ENCODE measurements at places on chromosomes 2 and 18.

- no peak for DNase-seq
These were observed 39.6 kb upstream of the KLF7 start for GRCh38 chr2:207205173-207205957.

DNA sequence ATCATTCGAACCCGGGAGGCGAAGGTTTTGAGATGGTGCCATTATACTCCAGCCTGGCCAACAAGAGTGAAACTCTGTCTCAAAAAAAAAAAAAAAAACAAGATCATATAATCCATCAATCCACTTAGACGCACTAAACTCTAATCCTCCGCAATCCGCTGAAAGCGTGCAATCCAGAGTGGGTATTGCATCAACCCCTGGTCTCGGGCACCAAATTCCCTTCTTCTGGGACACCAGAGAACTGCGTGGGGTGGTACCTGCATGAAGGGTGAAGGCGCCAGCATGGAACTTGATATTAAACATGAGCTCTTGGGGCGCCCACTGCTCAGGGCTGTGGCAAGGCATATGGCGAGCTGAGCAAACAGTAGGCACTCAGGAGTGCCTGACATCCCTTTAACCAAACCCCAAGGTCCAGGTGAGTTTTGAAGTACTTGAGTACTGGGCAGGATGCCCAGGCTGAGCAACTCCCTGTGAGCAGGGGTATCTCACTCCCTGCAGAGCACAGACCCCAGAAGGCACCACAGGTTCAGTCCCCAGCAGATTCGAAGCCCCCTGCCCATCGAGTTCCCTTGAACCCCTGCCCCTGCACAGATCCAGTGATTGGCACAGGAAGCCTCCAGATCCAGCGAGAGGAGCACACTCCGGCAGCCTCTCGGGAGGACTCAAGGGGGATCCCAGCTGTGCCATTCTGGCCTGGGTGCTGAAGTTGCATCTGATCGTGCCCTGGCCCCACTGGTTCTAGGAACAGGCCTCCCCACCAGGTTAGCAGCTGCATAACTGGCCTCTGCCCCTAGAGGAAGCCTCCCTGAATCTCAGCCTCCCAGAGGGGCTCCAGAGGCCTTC is 8.0 kb downstream of the ALPI start:
- no peak for DNase-seq

DNA sequence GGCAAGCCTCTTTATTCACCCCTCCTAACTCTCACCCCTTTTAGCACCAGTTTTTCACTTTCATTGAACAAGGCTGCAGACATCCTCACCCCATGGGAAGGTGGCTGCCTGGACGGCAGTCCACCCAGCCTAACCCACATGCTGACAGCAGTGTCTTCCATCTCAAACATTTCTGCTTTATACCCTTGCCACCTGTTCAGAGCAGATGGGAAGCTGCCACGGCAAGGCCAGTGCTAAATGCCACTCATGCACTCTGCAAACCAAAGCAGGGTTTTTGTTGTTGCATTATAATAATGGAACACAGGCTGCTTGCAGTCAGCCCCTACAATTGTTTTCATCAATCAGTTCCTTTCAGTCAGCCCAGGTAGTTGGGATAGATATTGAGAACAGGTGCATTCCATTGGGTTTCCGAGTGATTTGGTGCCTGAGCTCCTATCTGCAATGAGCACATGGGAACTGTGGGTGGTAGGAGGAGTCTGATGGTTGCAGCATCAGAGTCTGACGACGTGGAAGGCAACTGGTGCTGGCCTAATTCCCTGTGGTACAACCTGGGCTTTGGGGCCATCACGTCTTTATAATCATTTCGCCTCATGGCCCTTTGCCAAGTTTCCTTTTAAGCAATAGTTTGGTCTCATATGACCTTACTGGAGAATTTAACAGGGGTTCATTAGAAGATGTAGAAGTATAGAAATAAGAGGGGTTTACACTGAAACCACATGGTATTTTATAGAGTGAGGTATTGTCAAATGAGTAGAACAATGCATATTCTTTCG is 252.5 kb upstream of the SP5 start:
- no peak for DNase-seq

DNA sequence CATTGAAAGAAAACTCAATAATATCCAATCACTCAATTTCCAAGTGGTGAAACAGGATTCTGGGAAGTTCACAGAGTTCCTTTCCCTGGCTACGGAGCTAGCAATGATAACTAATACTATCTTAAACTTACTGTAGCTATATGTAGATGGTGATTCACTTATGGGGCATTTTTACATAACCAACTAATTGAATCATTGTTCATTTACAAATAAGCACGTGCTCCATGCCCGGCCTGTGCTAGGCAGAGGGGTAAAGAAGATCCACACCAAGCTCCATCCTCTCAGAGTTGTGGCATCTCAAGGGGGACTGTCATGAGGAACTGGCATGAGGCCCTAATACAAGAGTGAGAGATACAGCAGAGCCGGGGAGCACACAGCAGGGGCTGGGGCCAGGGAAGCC is 176.3 kb downstream of the ANKRD30B start:
- no peak for DNase-seq

DNA sequence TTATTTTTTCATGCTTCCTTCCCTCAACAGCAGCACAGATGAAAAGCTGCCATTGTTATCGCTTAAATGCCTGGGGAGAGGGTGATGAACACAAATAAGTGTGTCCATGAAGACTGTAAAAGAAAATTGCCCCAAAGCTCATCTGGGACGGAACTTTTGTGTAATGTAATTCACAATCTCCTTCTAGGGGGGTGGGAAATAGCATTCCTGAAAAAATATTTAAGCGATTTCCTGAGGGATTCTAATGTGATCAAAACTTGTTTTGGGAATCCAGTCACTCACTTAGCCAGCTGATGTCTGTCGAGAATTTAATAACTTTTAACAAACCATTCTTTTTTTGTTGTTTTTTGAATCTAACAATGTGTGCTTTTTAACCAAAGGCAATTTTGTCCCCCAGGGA is 427.9 kb downstream of the PLCL1 start:
- DNase-seq: no peak

DNA sequence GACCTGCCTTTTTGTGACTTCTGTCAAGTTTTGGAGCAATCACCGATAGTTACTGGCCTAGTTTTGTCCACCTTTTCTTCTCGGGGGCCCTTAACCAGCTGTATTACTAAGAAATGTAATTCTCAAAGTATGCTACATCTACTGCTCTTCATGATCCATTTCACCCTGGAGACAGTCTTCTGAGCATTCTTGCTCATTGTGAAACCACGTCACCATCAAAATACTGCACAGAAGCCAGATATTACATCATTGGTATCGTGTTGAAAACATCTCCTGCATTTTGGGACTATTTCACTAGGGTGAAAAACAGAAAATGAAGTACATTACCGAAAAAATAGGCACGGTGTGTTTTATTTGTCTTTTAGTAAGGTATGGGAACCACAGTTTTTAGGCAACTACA is 11.7 kb downstream of the LYPD6B start:
- no peak for DNase-seq

DNA sequence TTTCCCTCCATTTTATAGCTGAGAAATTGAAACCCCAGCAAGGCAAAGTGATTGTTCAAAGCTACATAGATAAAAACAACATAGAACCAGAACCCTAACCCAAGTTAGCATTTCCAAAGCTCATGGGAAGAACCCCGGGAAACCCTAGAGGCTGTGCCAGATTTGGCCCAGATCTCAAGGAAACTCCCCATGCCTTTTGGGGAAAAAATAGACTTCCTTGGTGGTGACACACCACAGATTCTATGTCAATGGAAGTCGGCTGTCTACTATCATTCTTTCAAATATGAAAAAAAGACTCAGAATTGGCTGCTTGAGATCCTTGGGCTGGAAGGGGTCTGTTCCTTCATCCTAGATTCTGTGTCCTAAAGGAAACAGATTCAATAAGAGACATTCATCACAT is 8.4 kb downstream of the COL6A3 start:
- DNase-seq: no peak

DNA sequence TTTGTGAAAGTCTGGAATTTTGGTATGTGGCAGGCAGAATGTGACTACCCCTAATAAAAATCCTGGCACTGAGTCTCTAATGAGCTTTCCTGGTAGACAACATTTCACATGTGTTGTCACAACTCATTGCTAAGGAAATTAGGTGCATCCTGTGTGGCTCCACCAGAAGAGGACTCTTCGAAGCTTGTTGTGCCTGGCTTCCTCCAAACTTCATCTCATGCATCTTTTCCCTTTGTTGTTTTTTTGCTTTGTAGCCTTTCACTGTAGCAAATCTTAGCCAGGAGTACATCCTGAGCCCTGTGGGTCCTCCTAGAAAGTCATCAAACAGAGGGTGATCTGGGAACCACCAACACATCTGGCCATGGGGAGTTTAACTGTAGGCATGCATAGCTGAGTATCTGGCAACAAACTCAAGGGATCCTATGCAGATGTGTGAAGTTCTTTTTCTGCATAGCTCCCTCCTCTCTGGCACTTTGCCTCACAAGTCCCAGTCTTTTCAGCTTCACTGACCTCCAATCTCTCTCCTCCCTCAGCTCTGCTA is 42.1 kb upstream of the SERTAD2 start:
- DNase-seq: no peak

GRCh38 chr2:215003001-215003400 is 135.4 kb downstream of the ABCA12 start:
- DNase-seq: no peak

DNA sequence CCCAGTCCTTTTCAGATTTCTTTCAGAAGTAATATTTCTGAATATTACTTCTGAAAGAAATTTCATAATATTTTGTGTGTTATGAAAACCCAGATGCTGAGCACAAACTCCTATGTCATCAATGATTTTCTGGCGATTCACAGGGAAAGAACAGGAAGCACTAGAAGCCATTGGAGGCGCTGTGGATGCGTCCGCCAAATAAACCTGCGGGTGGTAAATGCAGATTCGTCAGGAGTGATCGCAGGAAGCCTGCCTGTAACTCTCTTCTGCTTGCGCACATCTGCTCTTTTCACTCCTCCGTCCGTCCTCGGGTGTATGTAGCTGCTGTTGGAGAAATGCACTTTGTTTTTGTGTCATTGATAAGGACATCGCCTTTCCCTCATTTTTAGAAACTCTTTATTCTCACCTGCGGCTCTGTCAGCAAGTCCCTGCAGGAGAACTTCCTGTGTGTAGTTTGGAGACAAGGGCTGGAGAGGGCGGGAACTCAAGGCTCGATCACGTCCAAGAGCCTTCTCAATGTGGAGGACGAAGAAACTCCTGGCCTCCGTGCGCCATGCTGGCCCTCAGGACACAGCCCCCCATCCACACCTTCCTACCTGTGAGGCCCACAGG is 483.8 kb downstream of the GALR1 start:
- no peak for DNase-seq

GRCh38 chr2:16487686-16488085 is 177.9 kb downstream of the CYRIA start:
- DNase-seq: no peak

DNA sequence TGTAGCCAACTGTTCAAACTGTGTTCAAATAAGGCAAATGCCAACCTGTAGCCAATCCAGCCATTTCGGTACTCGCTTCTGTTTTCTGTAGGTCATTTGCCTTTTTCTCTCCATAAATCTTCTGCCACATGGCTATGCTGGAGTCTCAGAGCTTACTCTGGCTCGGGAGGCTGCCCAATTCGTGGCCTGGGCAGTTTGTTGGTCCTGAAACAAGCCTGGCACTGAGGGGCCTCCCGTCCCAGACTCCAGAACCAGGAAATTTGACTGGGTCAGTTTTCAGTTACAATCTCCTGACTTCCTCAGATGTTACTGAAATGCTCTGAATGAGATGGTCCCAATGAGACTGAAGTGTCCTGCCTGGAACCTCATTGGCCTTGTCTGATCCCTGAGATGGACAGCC is 120.8 kb upstream of the NPAS2 start:
- DNase-seq: no peak

- no peak for DNase-seq
These were observed 133.0 kb downstream of the MAP4K4 start for GRCh38 chr2:101830555-101830954.

DNA sequence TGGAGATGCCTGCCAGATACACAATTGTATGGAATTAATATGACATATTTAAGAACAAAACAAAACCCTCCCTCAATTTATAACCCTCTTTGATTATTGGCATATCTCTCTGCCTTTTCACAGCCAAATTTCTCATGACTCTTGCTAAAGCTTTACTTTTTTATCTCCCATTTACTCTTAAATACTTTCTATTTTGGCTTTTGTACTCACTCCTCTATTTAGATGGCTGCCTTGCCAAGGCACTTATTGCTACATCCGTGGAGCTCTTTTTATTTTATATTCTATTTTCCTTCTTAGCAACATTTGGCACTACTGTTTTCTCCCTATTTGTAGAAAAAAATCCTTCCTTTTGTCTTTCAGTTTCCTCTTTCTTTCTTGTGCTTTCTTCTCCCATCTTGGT is 466.4 kb upstream of the CWC22 start:
- DNase-seq: no peak

- no peak for DNase-seq
These were observed 74.8 kb upstream of the GLI2 start for GRCh38 chr2:120660771-120661459.

- no peak for DNase-seq
These were observed 77.4 kb downstream of the LRRFIP1 start for GRCh38 chr2:237704501-237705434.

GRCh38 chr2:106304612-106305184 is 110.6 kb upstream of the UXS1 start:
- DNase-seq: no peak

GRCh38 chr2:142280831-142281230 is 150.0 kb upstream of the LRP1B start:
- no peak for DNase-seq

DNA sequence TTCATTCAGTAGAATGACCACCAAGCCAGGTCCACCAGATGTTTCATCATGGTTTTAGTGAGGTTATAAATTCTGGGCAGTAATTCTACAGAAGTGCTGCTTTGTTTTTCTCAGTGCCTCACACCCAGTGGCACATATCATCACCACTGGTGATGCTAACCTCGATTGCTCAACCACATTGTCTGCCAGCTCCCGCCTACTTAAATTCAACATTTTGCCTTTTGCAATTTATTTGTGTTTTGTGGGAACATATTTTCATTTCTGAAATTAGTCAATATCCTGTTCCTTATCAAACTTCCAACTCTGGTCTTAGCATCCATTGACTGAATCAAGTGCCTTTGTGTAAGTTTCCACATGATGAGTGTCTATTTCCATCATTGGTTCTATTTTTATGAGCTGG is 62.3 kb upstream of the TMEM178A start:
- no peak for DNase-seq

DNA sequence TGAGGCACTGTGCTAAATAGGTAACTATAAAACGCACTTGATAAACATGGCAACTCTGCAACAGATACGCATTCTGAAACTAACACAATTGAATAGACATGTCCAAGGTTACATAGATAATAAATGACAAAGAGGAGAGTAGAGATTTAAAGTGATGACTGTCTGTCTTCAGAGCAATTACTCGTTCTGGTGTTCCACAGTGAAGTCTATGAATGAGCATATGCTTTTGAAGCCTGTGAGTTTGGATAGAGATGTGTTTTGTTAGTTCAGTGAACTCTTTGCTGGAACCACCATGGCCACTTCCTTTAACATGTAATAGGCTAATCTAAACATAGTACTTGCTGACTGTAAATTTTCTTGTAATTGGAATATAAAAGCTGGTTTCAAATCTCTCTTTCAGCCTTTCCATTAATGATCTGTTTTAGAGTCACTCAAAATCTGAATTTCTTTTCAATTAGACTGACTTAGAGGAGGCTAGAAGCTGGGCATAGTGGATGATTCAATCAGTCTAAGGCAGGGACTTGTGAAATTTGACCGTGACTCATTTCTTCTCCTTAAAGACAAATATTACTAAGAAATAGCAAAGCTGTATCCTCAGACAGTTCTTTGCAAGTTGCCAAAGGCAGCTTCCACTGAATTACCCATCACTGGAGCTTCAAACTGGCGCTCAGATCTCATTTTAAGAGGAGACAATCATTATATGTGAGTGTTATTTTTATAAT is 1130.1 kb upstream of the CELF4 start:
- no peak for DNase-seq

- DNase-seq: no peak
These were observed 10.3 kb downstream of the PECR start for GRCh38 chr2:216071111-216071851.

Data from DMS153 (cell line).